ENCODE measurements at places on chromosomes 11 and 22.
A peak's percentile ranks its signal among the peaks of the same experiment; 100 is the strongest.

- no peak for DNase-seq
Observed at GRCh38 chr11:100869328-100869727, 182.2 kb downstream of the ARHGAP42 start.

DNA sequence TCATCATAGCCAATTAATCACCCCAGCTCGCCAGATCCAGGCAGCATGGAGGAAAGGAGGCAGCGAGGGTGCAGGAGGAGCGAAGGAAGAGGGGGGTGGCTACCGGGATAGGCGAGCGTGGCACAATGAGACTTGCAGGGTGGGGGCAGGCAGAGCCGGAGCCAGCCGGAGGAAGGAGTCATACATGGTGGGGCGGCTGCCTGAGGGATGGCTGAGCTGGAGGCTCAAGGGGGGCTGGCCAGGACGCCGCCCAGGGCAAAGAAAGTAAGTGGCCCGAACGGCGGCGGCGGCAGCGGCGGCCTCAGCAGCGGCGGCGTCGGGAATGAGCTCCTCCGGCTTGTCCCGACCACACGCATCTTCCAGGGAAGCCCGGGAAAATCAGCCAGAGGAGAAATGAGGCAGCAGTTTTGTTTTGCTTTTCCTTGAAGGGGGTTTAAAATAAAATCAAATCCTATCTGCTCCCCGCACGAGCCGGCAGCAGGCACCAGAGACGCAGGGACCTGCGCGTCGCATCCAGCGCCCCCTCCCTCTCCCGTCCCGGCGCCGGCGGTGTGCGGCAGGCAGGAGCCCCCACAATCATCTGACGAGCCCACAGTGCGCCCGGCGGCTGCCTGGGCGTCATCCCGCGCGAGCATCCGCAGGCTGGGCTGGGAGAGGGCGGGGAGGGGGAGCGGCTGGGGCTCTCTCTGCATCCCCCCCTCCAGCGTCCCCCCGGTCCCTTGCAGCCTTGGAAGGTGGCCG, 263.6 kb downstream of the CTTN start:
- DNase-seq = no peak

- no peak for DNase-seq
Observed at GRCh38 chr22:46902436-46902835, 140.0 kb downstream of the TBC1D22A start.

GRCh38 chr22:39214383-39215069, 30.3 kb downstream of the PDGFB start:
- DNase-seq = no peak

- no peak for DNase-seq
Observed at GRCh38 chr11:1879941-1880720, 11.6 kb downstream of the PRR33 start.

DNA sequence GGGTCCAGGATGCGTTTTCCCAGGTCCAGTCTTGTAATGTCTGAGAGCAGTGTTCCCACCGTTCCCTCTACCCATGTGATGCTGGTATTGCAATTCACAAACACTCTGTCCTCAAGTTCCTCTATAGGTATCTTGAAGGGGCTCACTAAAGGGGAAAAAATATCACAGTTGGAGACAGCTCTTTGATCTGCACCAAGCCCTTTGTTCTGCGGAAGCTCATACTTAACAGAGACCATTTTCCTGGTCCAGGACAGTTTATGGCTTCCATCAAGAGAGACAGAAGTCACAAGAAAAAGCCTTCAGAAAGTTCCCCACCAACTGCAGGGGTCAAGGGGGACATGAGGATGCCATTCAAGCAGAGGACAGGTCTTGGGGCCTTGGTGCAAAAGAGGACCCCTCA, 2.1 kb downstream of the CD3D start:
- DNase-seq = no peak

DNA sequence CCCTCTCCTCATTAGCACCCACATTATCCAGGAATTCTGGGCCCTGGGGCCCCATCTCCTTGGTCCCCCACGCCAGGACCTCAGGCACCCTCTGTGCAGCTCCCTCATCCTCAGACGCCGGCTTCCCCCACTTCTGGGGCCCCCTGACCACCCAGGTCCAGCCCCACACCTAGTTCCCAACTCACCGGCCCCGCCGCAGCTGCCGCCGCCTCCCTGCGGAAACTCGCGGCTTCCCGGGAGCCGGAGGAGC, at the start of gene PCSK7:
TSS of gene PCSK7 (minus strand) at position 232 of the 250 bp plus-strand sequence. CDS start 2,229 bp downstream, outside the sequence.
- DNase-seq = no peak

DNA sequence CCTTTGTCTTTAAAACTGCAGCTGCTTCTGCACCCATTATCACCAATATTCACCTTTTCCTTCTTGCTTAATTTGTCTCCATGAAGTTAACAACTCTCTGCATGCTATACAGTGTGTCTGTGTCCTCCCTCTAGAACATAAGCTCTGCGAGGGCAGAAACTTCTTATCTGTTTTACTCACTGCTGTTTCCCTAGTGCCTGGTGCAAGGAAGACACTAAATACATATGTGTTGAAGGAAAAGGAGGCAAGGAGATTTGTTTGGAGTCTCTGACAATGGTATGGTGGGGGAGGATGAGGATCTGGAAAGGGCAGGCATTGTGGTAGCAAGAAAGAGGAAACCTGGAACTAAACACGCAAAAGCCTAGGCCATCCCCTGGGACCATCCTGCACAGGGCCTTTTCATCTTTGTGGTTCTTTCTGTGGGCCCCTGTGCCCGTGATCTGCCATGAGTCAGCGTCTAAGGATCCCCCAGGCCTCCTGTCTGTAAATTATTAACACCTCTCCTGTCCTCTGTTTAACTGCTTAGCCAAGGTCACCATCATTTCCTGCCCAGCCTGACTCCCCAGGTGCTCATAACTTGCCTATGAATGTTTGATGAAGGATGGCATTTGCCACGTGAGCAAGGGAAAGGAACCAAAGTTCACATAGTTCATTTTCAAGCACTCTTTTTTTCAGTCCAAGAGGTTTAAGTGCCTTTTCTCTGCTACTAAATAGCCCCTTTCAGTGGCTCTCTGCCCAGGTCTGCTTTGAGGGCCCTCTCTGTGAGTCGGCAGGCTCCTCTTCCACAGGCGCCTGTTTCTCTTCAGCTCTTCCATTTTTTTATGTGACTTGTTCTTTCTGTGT, 131.1 kb downstream of the RASSF10 start:
- peak; percentile 18 for DNase-seq

- no peak for DNase-seq
Observed at GRCh38 chr11:57462597-57462996, 2.3 kb downstream of the RTN4RL2 start.

GRCh38 chr22:43658823-43659222, 153.3 kb downstream of the EFCAB6 start:
- no peak for DNase-seq

DNA sequence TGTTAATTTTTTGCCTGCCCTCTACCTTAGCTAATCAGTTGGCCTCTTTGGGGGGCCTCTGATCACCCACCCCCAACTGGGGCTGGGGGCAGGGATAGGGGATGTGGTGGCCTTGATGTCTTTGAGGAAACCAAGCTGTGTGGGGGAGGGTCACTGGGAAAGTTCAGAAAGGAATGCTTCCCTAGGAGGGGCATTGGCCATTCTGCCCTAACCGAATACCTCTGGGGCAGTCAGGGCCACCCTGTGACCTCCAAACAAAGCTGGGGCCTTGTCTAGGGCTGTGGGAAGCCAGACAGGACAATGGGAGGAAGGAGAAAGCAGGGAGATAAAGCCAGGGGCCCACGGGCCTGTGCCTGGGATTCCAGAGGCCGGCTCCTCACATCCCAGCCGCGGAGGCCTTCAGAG, 97.5 kb downstream of the TSPAN18 start:
- no peak for DNase-seq
